GOT3 (cell line): ENCODE measurements at places on chromosomes 7 and 10.

DNA sequence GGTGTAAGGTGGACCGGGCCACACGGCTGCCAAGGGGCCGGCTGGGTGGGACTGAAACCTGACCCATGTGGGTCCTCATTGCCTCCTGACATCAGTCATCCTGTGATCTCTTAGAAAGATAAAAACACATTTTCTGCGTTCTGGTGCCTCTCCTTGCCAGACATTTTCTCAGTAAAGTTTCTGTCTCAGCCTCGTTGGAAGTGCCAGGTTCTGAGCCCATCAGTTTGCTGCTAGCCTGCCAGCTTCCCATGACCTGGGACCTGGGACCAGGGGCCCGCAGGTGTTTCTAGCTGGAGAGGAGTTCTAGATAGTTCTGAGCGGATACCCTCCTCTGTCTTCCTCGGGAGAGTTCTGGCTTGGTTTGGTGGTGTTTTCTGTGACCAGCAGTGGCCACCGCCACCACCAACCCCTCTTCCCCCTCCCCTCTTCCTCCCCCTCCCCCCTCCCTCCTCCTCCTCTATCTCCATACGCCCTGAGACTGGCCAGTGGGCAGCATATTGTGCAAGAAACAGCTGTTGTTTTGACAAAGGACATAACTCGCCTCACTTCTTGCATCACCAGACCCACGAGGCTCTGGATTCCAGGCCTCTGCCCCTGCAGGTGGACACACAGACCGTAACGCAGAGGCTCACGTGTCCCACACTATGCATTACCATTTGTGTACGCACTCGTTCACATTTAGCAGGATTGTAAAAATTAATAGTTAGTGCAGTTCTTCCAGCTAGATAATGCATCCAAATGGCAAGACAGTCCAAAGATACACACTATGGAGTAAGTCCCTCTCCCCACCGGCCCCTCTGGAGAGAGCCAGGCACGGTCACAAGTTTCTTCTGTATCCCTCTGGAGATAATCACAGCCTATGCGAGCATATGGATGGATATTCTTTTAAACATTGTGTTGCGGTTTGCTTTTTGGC is 94.6 kb downstream of the CUX1 start:
- DNase-seq, result no peak

DNA sequence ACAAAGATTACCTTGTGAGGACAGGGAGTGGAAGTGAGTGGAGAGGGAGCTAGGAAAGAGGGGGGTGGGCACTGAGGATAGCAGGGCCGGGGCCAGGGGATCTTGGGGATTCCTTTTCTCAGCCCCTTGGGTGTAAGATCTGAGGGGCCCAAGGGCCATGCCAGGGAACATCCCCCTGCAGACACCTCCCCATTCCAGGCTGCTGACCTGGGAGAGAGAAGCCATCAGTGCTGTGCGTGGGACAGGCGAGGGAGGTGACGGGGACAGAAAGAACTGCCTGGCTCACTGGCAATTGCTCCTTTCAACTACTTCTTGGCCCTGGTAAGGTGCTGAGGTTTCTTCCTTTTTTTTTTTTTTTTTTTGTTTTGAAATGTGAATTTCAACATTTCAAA is 12.0 kb upstream of the BTBD16 start:
- DNase-seq, result no peak

DNA sequence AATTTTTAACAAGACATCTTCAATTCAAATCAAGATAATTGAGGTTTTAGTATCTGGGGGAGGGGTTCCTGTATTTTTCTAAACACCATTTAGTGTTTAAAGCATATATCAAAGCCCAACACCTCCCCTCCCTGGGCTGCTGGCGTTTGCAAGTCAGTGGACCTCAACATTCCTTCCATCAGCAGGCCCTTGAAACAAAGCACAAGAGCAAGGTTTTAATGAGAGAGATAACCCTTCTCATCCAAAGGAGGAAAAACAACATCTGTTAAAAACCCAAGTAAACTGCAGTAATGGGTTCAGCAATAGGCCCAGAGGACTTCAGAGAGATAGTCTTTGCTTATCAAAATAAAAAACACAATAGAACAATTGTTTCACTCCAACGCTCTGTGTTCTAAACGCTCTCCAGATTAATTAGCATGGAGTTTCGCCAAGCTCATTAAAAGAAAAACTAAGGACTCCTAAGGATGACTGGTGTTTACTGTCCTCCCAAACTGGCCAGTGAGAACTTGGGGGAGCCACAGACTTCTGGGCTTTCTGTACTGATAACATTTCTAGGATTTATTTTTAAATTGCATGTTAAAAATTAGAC is 2.5 kb downstream of the JCAD start:
- no peak for DNase-seq

GRCh38 chr10:30051220-30051619 is 8.2 kb downstream of the JCAD start:
- DNase-seq, result no peak

GRCh38 chr7:69677881-69678493 is 79.7 kb downstream of the AUTS2 start:
- no peak for DNase-seq

GRCh38 chr10:92972066-92972870 is 88.3 kb upstream of the CYP26C1 start:
- no peak for DNase-seq

DNA sequence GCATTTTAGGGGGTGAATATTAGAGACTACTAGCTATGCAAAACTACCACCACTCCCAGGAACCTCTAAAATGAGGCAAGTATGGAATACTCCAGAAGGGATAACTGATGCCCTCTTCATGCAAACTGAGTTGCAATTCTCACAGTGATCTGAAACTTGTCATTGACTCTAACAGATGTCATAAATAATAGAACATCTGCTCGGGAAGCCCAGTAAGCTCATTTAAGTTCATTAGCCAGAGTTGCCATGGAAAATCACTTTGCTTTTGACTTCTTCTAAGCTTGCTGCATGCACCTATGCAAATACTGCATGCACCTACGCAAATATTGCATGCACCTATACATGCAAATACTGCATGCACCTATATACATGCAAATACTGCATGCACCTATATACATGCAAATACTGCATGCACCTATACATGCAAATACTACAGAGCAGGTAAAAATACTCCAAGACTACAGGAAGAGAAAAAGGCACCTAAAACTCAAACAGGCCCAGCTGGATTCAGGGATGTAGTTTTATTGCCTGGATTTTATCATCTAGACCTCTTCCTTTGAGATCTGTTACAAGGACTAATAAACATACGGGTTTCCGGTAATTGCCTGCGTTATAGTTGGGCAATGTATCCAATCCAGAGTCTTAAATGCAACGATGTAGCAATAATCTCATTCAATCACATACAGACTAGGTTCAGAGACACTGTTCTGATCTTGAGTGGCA is 1061.1 kb upstream of the AUTS2 start:
- DNase-seq, result no peak

- DNase-seq, result no peak
These were observed 65.9 kb upstream of the CC2D2B start for GRCh38 chr10:95841661-95842498.

GRCh38 chr10:5343561-5343960 is 21.2 kb upstream of the UCN3 start:
- no peak for DNase-seq

DNA sequence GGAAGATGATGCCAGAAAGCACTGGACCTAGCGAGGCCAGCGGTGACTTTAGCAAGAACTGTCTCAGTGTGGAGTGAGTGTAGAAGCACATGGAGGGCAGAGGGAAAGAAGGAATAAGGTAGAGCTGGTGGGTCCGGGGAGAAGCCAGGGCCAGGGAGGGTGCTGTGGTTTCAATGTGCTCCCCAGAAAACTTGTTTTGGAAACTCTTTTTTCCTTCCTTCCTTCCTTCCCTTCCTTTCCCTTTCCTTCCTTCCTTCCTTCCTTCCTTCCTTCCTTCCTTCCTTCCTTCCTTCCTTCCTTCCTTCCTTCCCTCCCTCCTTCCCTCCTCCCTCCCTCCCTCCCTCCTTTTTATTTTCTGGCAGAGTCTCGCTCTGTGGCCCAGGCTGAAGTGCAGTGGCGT is 5.5 kb upstream of the RARRES2 start:
- no peak for DNase-seq

DNA sequence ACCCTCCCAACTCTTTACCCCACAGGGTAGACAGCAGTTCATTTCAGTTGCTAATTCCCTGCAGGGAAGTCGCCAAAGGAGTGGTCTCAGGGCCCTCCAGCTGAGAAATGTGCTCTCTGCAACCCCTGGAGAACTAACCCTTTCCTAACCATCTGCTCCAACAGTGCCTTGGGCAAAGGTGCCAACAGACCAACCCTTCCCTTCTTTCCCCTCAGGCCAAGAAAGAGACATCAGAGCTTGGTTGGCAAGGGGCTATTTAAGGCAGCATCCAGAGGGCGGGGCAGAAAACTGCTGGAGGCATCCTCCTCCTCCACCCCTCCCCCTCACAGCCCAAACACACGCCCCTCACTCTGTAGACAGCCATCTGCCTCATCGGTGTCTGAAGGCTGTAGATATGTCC is 1.7 kb downstream of the SORBS1 start:
- no peak for DNase-seq

- no peak for DNase-seq
These were observed 192.0 kb downstream of the ZNF438 start for GRCh38 chr10:30839652-30840051.

- no peak for DNase-seq
These were observed 110.3 kb upstream of the SP8 start for GRCh38 chr7:20896996-20897395.

GRCh38 chr7:148727501-148728278 is 29.0 kb downstream of the CUL1 start:
- DNase-seq, result no peak

DNA sequence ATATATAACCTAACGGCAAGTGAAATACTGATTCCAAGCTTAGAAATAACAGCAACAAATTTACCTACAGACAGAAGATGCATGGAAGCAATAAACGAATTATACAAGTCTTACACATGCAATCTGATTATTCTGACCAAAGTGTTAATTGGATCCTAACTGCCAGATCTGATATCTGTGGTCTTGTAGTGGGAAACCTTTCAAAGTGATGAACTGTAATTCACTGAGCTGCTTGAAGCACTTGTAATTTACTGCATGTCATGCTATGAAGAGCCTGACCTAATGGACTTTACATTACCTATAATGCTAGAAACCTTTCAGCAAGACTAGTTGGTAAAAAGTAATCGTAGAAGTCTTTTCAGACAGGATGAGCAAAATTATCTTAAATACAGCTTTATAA is 205.6 kb downstream of the FOXP2 start:
- DNase-seq, result no peak

DNA sequence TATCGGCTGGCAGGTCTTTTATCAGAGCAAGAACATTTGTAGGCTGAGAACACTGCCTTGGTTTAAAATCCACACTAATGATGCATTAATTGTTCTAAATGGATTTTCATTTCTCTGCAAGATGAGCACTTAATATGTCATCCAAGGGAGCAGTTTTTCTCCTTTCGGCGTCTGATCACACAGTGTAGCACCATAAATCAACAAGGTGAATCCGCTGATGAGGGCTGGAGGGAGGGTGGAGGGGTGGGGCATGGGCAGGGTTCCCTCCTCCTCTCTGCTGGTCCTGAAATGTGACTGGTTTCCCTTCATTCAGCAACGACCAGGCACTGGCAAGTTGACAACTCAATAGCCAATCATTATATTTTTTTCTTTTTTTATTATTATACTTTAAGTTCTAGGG is 45.6 kb downstream of the ADAM12 start:
- no peak for DNase-seq

GRCh38 chr10:11861341-11861740 is 38.2 kb downstream of the PROSER2 start:
- DNase-seq, result no peak

GRCh38 chr7:106041140-106041717 is 70.9 kb downstream of the SYPL1 start:
- no peak for DNase-seq

DNA sequence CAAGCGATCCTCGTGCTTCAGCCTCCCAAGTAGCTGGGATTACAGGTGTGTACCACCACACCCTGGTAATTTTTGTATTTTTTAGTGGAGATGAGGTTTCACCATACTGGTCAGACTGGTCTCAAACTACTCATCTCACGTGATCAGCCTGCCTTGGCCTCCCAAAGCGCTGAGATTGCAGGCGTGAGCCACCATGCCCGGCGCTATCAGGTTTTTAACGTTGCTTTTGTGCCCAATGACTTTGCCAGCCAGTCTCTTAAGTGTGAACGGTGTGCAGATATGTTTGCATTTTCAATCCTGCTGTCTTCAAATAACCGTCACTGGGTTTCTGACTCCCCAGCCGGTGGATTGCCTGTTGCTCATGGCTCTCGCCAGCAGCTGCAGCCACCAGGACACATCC is 201.8 kb upstream of the PPP2R2D start:
- DNase-seq, result no peak

DNA sequence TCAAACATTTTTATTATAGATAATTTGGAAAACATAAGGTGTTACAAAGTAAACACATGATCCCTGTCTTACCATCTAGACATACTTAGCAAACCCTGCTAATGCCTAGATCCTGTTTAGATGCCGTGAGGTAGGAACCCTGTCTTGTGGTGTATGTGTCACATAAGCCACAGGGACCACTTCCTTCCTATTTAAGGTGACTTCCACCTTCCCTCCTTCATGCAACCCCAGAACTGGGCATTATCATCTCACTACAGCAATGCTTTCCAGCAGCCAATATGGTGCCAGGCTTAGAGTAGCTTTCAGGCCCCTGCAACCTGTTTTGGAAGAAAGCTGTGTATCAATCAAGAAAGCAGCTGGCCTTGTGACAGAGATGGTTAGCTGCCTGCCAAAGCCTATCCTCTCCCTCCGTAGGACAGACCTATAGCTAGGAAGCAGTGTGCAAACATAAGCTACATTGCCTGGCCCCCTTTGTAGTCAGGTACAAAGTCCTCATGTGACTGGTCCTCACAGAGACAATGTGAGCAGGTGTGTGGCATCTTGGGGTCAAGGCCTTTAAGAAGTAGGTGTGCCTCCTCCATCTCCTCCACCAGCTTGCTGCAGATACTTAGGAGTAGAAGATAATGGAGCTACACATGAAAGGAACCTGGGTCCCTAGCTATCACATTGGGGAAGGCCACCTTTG is 146.8 kb downstream of the SPAG6 start:
- DNase-seq, result no peak

DNA sequence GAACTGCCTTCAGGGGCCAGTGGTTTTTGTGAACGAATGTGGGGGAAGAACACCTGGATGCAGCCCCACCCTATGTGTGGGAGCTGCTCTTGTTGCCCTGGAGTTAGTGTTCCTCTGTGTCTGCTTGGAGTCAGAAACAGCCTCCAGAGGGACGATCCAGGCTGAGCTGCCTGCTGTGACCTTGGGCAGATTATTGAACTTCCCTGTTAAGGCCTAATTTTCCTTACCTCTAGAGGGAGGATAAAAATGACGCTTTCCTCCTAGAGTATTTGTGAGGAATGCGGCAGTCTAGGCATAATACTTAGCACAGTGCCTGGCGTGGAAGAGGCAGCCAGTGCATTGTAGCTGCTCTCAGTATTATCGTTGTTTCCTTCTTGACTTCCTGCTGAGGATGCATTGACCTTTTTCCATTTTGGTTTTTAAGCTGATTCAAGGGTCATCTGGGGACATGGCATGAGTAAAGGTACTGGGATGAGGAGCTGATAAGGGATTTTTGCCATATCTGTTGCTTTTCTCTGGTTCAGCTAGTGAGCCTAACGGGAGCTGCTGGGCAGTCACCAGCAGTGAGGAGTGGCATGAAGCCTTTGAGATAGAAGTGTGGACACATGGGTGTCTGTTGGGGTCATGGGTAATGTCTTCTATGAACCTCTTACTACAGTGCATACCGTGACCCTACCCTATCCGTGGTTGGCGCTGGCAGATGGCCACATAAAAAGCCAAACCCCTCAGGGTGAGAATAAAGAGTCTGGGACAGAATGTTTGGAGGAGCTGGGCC is 6.4 kb downstream of the ZFYVE27 start:
- DNase-seq, result no peak

- DNase-seq, result no peak
These were observed 137.3 kb downstream of the HECW1 start for GRCh38 chr7:43249823-43250145.

- no peak for DNase-seq
These were observed 31.5 kb downstream of the PRSS2 start for GRCh38 chr7:142802301-142802700.
